NCI-H1105 (cell line): ENCODE measurements at places on chromosomes 4 and X.

DNA sequence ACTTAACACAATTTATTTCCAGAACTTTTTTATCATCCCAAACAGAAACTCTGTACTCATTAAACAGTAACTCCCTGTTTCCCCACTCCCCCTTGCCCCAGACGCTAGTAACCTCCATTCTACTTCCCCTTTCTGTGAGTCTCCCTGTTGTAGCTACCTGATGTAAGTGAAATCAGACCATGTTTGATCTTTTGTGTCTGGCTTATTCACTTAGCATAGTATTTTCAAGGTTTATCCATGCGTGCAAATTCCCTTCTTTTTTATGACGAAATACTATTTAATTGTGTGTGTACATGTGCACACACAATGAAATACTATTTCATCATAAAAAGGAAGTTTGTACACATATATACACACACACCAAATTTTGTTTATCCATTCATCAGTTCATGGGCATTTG lies 5.2 kb downstream of the PKD2 start:
- DNase-seq = no peak

DNA sequence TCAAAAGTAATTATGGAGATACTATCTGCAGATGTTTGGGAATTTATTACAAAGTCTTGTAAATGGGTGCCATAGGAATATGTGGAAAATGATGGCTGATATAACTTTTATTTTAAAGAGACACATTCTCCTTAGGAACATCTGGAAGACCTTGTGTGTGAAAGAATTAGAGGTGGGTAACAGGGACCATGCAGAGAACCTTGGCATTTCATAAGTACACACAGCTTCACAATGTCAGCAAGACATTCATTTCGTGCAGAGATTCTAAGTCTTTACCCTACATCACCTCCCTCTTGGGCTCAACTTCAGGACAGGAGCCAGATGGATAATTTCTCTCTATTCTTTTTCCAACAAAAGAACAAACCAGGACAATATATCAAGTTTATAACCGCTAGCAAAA lies 458.1 kb upstream of the INTU start:
- DNase-seq = no peak

DNA sequence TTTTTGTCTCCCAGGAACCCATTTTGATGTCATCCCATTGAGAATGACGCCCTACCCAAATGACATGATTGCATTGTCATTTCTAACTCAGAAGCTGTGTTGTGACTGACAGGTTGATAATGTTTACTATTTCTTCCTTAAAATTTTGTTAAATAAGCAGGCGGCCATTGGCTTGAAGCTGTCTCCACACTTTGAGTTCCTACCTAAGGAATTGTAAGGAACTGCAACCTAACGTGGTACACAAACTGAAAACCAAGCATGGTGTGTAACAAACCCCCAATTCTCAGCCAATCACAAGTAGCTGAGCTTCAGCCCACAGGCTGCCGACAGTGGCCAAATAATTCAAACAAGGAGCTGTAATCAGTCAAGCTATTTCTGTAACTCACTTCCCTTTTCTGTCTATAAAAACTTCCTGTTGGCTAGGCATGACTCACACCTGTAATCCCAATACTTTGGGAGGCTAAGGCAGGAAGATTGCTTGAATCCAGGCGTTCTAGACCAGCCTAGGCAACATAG lies 2.9 kb upstream of the MND1 start:
- DNase-seq = no peak

DNA sequence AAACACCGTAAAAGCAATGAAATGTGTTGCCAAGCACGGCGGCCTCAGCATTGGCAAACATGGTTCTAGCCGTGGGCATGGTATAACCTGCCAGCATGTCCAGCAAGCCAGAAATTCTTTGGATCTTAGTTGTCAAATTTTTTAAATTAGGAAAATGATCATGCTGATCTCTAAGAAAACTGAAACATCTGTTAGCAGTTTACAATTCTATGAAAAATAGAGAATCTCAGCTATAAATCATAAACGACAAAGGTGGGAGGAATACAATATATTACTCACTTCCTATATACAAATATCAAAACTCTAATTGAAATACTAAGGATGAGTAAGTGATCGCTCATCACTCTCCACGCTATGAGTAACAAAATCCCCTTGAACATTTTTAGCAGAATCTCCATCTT lies 130.3 kb downstream of the ADGRA3 start:
- DNase-seq = no peak

- no peak for DNase-seq
Observed at GRCh38 chr4:10031668-10032590, 10.6 kb upstream of the SLC2A9 start.

GRCh38 chr4:26885912-26886274 lies 25.3 kb downstream of the STIM2 start:
- no peak for DNase-seq

DNA sequence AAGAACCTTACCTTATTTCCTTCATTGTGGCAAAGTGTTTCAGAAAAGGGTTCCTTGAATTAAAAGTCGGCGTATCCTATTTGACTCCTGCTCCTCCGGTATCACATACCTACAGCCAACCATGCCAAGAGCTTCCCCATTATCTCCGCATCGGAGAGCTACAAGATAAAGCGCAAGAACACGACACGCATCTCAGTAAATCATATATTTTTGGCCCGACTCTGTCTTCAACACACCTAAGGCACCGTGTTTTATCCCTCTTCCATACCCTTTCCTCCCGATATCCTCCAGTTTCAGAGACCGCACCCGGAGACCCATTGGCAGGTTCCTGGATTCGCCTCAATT lies 497 bp upstream of the THAP9 start:
- DNase-seq = no peak

DNA sequence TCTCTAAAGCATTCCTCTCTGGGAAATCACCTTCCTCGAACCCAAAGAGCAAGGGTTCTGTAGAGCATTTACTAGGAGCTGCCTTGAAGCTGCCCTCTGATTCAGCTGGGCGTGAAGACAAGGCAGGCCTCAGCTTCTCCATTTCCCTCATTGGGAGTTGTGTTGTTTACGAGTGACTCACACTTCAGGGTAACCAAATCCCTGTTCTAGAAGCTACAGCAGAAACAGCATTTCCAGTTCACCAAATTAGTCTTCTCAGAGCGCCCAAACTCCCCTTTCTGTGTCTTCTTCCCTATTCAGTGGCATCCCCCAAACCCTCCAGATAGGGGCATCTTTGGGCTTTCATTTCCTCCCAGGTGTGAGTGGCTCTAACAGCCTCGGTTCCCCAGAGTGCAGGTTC lies 863 bp upstream of the XPNPEP2 start:
- no peak for DNase-seq

GRCh38 chrX:140525448-140525847 lies 20.6 kb upstream of the SOX3 start:
- DNase-seq = no peak

- no peak for DNase-seq
Observed at GRCh38 chr4:36921476-36922216, 322.9 kb upstream of the NWD2 start.

DNA sequence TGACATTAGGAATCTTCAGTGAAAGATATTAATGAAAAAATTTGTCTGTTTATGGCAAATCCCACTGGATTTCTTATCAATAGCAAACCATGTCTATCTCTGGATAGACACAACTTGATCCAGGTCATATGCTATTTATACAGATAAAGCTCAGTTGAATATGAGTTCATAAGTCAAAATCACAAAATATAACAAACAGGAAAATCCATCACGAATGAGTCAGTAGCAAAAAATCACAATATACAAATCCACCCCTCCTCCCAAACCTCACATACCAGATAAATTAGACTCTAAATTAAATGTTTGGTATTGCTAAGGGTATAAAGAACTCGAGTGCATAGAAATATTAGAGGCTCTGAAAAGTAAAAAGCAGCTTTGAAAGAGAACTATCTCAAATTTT lies 420.5 kb downstream of the TLL1 start:
- no peak for DNase-seq

- DNase-seq = no peak
Observed at GRCh38 chr4:151801547-151802516, 41.0 kb upstream of the GATB start.

DNA sequence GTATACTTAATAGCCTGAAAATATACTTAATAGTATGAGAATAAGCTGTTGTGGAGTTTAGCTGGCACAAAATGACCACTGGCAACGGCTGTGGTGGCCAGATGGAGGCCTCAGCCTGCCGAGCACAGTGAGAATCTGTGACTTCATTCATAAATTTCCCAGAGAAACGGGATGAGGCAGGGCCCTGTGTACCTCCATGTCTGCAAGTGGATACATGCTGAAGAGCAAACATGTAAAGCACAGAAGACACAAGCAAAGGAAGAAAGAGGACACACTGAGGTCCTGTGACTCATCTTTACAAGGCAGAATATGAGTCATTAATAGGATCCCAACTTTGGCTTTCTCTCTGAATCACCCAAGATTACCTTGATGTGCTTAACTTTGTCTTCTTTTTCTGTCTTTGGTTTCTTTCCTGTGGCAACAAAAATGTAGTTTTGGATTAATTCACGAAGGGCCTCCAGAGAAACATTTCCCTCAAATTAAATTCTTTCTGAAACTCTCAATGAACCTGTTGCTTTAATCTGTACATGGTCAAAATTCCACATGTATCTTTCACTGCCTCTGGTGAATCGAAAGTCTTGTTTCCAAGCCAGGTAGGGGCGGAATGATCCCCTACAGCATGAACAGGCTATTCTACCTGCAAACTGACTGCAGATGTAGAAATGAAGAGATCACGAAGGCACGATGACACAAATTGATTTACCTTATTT lies 56.4 kb downstream of the IRF2 start:
- no peak for DNase-seq

- DNase-seq = no peak
Observed at GRCh38 chr4:169254546-169254983, 16.2 kb downstream of the SH3RF1 start.

GRCh38 chrX:47232803-47233332 lies at the start of gene USP11:
TSS of gene USP11 (plus strand) at chrX:47233009. CDS start at chrX:47233044, 35 bp downstream.
- peak; percentile 58 for DNase-seq

DNA sequence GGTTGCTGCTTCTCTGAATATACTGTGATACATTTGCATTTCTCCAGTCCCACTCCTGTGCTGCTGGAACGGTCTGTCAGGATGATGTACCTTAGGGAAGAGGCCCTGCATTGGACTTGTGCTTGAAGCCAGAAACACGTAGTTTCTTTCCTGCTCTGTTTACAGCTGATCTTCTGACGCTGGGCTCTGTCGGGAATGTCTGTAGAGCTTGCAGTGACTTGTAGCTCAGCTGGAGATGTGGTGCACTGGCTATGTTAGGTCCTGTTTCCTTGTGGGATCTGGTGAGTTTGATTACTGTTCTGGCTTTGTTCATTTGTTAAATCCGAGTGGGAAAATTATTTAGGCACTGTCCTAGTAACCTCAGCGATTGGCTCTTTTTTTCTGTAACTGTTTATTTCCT lies 137.2 kb upstream of the WDR1 start:
- DNase-seq = no peak

DNA sequence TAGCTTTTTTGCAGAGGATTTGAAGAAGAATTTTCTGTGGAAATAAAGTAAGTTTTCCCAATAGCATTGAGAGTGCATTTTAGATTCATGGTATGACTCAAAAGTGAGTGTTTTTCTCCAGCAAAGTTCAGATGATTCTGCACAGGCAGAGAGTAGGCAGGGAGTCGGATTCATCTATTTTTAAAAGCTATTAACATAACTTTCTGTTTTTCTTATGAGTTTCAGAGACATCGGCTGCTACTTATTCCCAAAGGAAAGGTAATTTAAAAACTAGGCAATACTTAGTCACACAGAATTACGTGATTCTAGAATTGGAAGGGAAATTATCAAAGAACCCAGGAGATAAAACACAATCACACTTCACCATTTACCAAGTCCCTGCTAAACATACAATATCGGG lies 4.4 kb downstream of the CCDC110 start:
- no peak for DNase-seq
